ENCODE measurements at places on chromosomes 7 and 10.

GRCh38 chr10:33974976-33975478 lies 640.6 kb upstream of the NRP1 start:
- no peak for DNase-seq

DNA sequence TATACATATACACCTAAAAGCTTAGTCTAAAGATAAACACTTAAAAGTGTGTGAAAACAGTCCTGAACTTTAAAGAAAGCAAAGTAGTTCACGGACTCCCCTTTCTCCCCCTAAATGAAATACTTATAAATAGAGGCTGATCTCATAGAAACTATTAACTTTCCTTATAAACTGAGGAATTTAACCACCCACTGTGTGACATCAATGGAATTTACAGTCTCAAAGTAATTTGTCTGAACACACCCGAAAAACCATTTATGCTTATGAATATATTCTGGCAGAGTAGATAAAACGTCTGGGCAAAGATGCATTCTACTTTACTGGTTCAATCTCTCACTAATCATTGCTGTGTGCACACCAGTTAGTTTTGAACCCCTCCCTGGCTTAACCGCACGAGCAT lies 181.8 kb upstream of the DGKB start:
- no peak for DNase-seq

DNA sequence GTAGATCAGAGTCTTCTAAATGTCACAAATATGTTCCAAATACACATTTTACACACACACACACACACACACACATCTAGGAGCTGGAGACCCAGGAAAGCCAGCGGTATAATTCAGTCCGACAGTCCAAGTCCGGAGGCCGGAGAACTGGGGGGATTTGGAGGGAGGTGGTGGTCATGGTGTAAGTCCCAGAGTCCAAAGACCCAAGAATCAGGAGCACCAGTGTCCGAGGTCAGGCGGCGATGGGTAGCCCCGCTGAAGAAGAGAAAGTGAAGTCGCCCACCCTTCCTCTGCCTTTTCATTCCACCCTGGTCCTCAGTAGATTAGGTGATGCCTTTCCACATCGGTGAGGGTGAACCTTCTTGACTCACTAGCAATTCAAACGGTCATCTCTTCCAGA lies 154.8 kb downstream of the CAMK1D start:
- no peak for DNase-seq

DNA sequence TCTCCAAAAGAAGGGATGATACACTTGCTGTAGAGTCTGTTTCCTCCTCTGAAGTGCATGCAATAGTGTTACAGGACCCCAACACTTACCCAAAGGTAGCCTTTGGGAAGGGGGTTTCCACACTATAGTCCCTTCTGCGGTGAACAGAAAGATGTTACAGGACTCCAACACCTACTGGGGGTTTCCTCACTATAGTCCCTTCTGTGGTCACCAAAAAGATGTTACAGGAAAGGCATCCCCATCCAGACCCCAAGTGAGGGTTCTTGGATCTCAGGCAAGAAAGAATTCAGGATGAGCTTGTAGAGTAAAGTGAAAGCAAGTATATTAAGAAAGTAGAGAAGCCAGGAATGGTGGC lies 69.2 kb upstream of the PIK3CG start:
- DNase-seq = no peak

- no peak for DNase-seq
Observed at GRCh38 chr10:102757323-102757722, 13.6 kb downstream of the WBP1L start.

DNA sequence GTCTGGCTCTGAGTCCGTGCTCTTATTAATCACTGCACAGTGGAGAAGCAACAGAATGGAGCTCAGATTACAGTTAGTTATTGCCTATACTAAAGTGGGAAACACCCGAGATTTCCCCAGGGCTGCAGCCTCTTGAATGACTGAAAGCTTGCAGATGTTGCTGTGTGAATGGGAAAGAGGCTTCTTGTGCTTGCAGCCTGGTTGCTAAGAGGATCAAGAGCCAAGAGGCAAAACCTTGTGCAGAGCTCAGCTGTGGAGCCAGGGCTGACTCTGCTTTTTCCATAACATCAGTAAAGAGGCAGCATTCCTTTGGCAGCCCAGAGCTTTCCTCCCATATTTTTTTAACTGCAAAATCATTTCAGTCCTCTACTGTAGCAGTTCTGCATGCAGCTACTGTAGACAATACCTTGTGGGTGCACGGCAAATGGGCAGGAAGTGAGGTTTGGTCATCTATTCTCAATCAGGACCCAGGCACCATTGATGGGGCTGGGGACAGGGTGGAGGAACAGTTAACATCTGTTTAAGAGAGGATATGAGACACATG lies 86.5 kb downstream of the RALA start:
- no peak for DNase-seq

GRCh38 chr10:25028711-25029110 lies 12.3 kb downstream of the THNSL1 start:
- DNase-seq = no peak

- DNase-seq = no peak
Observed at GRCh38 chr7:39594988-39595620, 28.3 kb upstream of the RALA start.

DNA sequence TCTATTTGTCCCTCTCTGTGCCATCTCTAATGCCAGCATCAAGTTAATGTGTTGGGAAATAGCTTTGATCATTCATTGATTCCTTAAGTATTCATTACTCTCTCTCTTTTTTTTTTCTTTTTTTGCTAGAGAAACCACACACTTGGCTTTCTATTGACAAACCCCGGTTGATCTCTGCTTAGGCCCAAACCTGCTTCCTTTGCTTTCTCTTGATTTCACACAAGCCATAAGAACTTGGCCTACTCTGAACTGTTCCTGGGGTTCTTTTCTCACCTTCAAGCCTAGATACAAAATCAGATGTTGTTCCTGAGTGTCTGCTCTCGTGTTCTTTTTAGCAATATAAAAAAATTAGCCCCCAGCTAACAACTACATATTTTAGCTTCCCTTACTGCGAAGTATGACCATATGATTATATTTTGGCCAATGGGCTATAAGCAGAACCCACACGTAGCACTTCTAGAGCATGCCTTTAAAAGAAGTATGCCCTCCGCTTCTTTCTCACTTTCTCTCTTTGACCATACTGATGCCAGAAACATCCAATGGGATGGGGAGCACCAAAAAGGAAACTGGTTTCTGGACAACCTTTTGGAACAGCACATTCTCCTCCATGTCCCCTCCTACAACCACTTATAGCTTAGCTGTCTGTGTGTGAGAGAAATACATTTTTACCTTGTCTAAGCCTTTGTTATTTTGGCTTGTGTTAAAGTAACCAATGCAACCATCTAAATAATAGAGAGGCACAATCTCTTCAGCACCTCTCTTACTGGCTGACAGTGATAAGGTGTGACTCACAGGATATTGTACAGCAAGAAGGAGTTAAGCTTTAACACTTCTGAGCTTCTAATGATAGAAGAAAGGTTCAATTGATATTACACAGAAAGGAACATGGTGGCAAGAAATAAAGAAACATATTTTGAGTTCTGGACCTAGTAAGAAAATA lies 96.6 kb upstream of the LRRN3 start:
- DNase-seq = no peak

GRCh38 chr7:94391726-94392392 lies 2.8 kb upstream of the COL1A2 start:
- no peak for DNase-seq

GRCh38 chr10:122277526-122278136 lies 6.5 kb downstream of the BTBD16 start:
- no peak for DNase-seq

- no peak for DNase-seq
Observed at GRCh38 chr7:50953820-50954219, 171.1 kb upstream of the GRB10 start.

GRCh38 chr10:96272316-96273280 lies 1.2 kb upstream of the BLNK start:
- no peak for DNase-seq

DNA sequence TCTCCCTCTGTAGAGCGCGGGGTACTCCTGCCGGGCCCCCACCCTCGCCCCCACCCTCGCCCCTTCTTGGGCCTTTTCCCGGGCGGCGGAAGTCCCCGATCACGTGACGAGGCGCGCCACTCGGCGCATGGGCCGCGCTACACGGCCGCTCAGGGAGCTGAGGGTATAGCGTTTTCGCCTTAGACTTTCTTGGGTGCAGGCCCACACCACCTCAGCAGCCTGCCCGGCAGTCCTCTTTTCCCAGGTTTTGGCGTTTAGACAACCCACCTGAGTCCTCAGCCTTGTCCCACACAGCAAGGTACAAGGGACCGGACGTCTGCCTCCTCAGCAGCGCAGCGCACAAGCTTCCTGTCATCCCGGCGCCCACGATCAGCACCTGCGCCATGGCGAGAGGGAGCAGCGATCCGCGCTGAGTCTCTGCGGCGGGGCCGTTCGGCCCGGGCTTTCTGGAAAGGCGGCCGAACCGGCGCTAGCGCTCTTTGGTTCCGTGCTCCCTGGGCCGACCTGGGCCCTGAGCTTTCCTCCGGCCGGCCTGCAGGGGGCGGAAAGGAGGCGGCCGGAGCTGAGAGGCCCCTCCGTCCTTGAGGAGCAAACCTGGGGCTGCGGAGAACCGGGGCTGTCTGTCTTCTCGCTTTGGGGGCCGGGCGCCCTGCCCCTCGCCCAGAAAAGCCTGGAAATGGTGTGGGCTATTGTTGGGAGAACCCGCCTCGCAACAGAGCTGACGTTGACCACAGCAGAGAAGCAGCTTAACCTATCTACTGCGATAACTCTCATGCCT lies at the start of gene RNLS:
Gene RNLS (minus strand): TSS at position 513 of the 778 bp plus-strand sequence.
- DNase-seq = peak; percentile 76

GRCh38 chr7:40610461-40610860 lies 475.7 kb downstream of the SUGCT start:
- DNase-seq = no peak

GRCh38 chr7:30159163-30159562 lies 24.4 kb downstream of the MTURN start:
- no peak for DNase-seq

DNA sequence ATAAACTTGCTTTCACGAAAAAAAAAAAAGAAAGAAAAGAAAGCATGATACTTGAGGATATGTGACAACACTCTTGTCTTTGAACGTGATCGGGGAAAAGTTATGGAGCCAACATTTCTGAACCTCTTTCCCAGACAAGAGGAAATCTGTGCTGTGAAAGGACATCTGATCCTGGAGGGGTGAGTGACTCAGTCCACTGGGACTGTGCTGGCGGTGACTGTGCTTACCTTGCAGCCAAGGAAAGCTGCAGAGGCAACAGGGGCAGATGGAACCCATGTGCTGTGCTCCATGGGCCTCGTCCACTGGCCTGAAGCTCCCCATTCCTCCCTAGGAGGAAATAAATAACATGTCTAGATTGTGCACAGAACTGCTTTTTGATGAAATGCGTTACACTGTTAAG lies 116.5 kb upstream of the RAB11FIP2 start:
- DNase-seq = no peak

GRCh38 chr10:79084012-79084971 lies 15.5 kb downstream of the ZMIZ1 start:
- no peak for DNase-seq

All from activated CD4-positive, CD25-positive, alpha-beta regulatory T cell treated with anti-CD3 and anti-CD28 coated beads, Interleukin-2, amount 50 U/mL, for 72 hours (primary cell).